Breast epithelium (tissue), 4 donors: ENCODE measurements at places on chromosomes 3 and 15. TPM values are rescaled to one million over a fixed set of nuclear protein-coding genes. Genes with fewer than 3 reads are reported as not detected.
A peak's percentile ranks its signal among the peaks of the same experiment; 100 is the strongest.

The TAGLN3 gene
- total RNA-seq = not detected

The GATM gene
- total RNA-seq = 22.8 TPM

The ZBBX gene
- total RNA-seq = not detected

The ALDH1A3 gene
- total RNA-seq = 24.2 TPM

The PROK2 gene
- total RNA-seq = not detected

The SLC25A36 gene
- total RNA-seq = 111 TPM

- DNase-seq = peak; percentile 79
Observed at GRCh38 chr3:48715174-48715800, 1.7 kb downstream of the IP6K2 start.

- DNase-seq = no peak
Observed at GRCh38 chr3:163863146-163863545, 1215.2 kb downstream of the SI start.

GRCh38 chr3:74640211-74640610, 25.8 kb upstream of the CNTN3 start:
- no peak for DNase-seq

DNA sequence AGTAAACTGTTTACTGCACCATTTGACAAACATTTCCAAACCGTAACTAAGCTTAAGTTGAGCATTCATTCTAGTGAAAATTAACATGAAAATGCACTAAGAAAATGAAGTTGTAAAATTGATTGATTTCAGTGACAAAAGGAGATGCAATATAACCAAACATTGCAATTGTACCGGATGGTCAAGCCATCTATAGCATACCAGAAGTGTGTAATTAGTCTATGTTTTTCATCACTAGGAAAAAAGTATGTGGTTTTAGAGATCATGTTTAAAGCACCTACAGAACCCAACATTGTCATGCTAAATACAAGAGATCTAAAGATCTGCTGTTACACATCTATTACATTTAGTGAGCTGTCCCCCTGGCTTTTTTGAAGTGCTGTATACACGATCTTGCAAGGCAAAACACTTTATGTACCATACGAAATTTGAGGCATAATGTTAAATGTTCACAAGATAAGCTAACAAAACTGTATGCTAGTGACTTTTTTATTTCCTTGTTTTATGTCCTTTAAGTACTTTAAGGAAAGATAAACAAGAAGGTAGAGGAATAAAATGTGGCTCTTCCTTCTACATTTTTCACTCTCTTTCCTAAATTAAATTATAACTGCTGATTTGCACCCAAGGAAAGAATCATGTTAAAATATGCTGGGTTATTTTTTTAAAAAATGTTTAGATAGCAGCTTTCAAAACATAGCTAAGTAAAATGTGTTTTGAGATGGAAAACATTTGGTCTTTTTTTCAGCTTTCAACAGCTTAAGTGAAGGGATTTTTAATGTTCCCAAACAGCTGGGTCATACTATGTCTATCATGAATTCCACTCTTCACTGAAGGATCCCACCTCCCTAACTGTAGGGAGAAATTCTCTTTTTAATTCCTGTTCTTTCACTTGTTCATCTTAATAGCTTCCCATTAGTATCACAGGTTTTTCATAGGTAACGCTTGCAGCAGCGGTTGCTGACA, 498.0 kb downstream of the MECOM start:
- no peak for DNase-seq

DNA sequence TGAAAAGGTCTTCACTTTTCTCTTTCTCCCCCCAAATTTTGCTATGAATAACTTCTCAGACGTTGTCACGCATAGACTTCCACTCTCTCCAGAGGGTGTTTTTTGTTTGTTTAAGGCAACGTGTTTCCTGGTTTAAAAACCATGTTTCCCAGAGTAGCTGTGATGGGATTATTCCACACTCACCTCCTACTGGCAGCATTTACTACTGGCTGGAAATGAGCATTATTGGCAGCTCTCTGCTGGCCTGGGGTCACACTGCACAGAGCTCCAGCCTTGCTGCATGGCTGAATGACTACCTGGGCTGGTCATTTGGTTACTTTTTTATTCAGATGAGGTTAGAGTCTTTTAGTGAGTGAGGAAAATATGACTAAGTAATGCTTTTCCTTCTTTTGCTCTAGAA, 65.2 kb downstream of the RARB start:
- no peak for DNase-seq

- no peak for DNase-seq
Observed at GRCh38 chr15:72845981-72846383, 62.4 kb upstream of the ADPGK start.

DNA sequence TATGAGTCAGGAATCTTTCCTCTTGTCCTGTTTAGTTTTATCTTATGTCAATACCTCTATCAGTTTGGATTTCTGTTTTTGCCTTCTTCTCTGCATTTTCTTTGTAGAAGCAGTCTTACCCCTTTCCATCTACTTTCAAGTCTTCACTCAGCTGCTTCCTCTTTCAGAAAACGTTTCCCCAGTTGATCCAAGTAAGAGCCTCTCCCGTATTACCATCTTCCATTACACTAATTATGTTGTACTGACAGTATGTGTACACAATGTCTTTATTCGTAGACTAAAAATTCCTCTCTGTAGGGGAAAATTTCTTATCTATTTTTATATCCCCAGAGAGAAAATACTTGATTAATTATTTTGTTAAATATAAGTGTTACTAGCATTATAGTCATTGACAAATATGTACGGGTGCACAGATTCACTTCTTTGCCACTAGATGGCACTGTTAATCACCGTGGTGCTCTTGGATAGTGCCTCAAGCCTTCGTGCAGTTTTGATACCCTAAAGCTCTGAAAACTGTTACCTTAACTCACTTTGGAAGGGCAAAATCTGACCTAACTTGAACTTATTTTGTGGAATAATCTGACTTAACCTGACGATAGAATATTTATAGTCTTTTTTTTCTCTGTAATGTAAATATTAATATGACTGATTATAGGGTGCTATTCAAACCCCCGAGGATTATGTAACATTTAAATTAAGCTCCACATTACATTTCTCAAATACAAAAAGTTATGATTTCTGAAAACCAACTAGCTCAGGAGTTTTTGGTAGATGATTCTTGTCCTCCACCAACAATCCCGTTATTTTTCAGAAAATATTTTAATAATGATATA, 74.2 kb upstream of the POU1F1 start:
- DNase-seq = no peak

- no peak for DNase-seq
Observed at GRCh38 chr3:197105786-197106185, 76.2 kb upstream of the MELTF start.

DNA sequence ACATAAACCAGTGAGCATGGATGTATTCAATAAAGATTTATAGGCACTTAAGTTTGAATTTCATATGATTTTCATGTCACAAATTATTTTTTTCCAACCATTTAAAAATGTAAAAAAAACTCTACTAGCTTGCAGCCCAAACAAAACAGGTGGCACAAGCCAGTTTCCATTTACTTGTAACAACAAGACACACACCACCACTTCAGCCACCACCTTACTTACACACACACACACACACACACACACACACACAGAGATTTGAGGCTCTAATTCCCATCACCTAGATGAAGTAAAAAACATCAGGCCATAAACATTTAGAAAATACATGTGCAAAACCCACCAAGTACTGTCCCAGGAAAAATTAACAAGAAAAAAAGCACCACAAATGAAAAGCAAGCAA, 25.3 kb downstream of the MYO9A start:
- no peak for DNase-seq

DNA sequence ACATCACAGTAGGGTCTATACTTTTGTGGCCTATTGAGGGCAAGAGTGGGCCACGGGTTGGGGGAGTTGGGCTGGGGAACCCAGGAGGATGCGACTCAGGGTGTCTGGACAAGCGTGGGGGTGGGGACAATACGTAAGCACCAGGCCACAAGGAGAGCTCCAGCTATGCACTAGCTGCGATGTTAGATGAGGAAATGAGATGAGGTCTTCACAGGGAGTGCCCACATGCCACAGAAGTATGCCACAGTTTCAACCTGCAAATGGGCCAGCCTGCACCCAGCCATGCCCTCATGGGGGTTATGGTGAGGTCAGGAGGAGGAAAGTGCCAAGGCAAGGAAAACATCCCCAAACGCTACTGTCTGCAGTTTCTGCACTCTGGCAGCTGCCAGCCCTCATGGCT, 30.5 kb downstream of the CACNA2D2 start:
- no peak for DNase-seq

DNA sequence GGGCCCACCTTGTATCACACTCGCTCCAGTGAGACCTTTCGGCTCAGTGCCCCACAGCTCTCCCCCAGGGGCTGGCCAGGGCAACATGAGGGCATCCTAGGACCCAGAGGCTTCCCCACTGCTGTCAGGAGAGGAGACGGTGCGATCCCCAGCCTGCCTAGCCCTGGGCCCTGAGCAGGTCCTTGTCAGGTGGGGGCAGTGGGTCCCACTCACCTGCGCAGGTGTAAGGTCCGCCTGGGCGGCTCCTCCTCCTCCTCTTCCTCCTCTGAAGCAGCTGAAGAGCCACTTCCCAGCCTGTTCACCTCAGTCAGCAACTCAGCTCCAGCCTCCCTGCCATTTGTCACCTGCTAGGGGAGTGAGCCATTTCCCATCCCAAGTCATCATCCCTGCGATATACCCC, 9.6 kb downstream of the KIF7 start:
- no peak for DNase-seq

- peak; percentile 71 for DNase-seq
Observed at GRCh38 chr15:40769274-40770146, at the start of gene C15orf62. TSS of gene C15orf62 (plus strand) at chr15:40769980. CDS start at chr15:40770496, 516 bp downstream.

- no peak for DNase-seq
Observed at GRCh38 chr3:182405759-182406158, 387.5 kb upstream of the ATP11B start.
